ENCODE measurements at places on chromosomes 6 and 20. TPM values are rescaled to one million over a fixed set of nuclear protein-coding genes. Genes with fewer than 3 reads are reported as not detected.

DNA sequence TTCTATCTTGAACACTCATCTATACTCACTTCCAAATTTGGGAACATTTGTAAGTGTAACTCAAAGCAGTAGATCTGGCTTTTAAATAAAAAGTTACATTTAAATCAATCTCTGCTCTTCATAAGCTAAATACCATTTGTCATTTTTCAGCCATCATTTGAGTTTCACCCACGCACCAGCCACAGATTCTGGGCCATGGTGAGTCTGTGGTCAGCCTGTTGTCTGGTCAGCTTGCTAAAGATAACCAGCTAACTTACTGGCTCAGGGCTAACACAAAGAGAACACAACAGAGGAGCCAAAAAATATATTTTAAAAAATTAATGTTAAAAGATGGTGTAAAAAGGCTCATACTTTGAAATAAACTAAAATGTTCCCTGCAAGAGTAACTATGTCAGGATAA is 181.3 kb downstream of the KIF6 start:
- DNase-seq: no peak

GRCh38 chr20:21503345-21503744 is 10.5 kb downstream of the NKX2-2 start:
- no peak for DNase-seq

- no peak for DNase-seq
Observed at GRCh38 chr6:32369660-32370059, 2.0 kb downstream of the TSBP1 start.

DNA sequence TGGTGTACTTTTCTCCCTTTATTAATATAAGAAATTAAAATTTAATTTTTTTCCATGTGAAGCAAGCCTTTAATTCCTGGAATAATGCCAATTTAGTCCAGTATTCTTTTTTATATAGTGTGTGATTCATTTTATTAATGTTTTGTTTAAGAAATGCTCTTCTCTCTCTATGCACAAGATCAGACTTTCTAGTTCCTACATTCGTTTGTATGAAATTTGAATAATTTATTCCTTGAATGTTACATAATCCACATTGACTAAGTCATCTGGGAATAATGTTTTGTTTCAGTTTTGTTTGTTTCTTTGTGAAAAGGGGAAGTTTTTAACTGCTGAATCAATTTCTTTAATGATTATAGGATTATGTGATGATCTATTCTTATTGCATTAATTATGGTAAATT is 181.4 kb upstream of the ID4 start:
- DNase-seq: no peak

KCNQ2 gene
- 1.2 TPM for total RNA-seq

All from skin of body (tissue), 3 donors.